NCI-H2227 treated with DMSO at 0.1 percent for 48 hours (cell line): ENCODE measurements at places on chromosomes 5 and 9.

DNA sequence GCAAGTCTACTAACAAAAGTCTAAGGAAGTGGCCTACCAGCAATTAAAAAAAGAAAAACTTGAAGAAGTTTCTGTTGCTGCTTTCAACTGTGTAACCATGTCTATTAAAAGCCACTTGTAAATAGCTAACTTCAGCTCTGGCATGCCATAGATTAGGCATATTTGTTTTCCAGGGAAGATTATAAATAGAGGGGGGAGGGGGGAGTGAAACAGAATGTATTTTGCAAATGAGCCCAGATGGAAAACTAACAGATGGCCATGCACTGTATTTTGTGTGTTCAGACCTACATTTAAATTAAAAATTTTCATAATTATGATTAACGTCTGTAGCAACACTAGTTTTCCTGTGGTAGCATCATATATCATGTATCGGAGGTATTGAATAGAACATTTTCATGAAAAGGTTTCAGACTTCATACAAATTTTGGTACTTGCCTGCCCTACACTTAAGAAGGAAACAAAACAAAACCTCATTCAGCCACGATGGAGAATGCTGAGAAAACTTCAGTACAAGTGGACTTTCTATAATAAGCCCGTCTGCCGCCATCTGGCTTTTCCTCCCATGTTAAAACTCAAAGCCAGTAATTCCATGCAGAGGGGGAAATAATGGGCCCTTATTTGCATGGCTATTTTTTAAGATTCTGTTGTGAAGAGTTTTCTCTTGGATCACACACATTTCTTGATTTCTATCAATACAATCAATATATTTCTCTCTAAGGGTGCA lies 220.4 kb upstream of the SMARCA2 start:
- no peak for DNase-seq

DNA sequence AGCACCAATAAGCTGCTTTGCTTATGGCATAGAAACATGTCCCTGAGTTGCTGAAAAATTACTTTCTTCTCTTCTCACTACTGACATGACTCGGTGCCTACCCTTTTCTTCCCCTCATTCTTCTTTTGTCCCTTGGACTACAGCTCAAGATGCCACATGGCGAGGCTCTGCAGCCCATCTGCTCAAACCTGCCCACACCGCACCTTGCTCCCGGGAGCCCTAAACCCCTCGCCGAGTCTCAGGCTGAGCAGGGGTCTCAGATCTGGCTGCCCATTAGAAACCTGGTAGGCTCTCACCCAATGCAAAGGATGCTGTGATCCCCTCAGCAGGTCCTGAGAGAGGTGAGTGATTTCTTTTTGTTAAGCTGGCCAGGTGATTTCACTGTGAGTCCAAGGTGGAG lies 251.7 kb upstream of the IRX1 start:
- no peak for DNase-seq

DNA sequence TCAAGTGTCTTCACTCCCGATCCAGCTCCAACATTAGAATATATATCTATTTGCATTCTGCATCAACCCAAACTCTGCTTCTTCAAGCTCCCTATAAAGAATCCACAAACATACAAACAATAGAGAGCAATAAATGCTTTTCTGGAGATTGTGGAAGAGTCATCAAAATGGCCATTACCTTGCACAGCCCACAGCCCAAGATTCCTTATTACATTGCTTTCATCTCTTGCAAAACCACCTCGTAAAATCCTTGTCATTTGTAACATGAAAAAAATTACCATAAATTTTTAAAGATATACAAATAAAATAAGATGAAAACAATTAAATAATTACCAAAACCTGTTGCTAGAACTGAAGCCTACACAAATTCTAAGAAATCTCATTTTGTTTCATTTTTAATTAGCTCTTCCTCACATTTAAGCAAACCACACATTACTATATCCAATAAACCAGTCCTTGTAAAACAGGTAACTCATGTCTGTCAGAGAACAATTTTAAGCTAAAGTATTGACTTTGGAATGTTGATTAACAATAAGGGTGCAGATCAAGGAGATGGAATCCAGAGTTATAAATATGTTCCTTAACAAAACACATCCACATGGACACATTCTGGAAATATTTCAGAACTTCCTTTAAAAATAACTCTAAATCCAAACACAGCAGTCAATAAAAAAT lies 7.1 kb downstream of the SPINK9 start:
- no peak for DNase-seq

DNA sequence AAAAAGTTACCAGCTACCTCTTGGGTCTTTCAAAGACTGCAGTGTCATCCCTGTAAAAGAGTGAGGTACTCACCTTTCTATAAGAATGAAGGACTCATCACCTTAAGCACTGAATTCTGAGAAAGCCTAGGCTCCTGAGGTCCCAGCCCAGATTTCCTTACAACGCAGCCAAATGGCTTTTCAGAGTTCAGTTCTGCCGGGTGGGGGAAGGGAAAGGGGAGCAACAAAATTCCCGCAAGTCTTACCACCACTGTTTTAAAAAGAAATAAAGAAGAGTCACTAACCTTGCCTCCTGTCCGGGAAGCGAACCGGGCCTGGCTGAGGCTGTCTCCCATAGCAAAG lies 373 bp downstream of the ADAMTS12 start:
- no peak for DNase-seq

- no peak for DNase-seq
Measured at GRCh38 chr5:163915481-163915961, 410.1 kb downstream of the MAT2B start.

GRCh38 chr9:127771570-127772189 lies 6.8 kb downstream of the SH2D3C start:
- DNase-seq, result no peak

DNA sequence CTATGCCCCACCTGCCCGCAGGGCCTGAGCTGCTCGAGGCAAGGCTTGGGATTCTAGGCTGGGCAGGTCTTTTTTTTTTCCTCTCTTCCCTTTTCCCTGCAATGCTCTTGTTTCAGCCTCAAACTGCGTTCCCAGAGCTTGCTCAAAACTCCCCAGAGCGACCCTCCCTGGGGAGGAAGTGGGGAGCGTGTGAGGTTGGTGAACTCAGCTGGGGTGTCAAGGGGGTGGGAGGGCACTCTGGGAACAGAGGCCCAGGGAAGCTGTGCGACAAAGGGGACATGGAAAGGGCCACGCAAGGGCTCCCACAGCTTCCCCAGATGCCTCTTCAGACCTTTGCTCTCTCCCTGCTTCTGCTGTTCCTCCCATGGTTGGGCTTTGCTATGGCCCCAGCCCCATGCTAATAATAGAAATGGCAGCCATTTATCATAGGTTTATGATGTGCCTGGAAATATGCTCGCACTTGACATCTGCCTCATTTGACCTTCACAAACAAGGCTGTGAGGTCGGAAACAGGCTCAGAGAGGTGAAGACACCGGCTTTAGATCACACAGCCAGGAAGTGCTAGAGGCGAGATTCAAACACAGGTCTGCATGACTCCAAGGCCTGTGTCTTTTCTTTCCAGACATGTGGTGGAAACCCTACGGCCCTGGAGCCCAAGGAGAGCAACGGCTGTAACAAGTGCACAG lies 40.9 kb upstream of the IL17B start:
- no peak for DNase-seq

- no peak for DNase-seq
Measured at GRCh38 chr9:133026426-133026825, 4.4 kb upstream of the GTF3C5 start.

GRCh38 chr9:115103746-115104477 lies 14.0 kb downstream of the TNC start:
- no peak for DNase-seq

- DNase-seq, result no peak
Measured at GRCh38 chr5:67494186-67494855, 297.7 kb upstream of the CD180 start.

DNA sequence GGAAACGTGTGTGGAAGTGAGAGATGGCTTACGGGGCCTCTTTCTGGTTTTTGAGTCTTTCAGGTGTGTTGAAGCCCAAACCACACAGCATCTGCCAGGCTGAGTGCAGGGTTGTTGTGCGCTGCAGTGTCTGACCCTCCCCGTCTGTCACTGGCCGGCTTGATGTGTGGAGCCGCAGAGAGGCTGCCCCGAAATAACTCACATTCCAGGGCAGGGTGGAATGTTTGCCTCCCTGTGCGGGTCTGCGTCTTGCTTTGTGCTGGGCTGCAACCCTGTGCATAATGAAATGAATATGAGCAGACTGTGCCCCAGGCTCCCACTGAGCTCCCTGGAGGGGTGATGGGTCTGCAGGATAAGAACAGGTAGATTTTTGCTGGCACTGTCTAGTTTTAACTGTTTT lies 9.9 kb upstream of the PLEKHG4B start:
- no peak for DNase-seq

- DNase-seq, result no peak
Measured at GRCh38 chr5:156221816-156222215, 105.1 kb upstream of the SGCD start.

GRCh38 chr9:124040935-124041816 lies 29.6 kb downstream of the LHX2 start:
- DNase-seq, result no peak

- no peak for DNase-seq
Measured at GRCh38 chr9:36855448-36856315, 178.4 kb downstream of the PAX5 start.

DNA sequence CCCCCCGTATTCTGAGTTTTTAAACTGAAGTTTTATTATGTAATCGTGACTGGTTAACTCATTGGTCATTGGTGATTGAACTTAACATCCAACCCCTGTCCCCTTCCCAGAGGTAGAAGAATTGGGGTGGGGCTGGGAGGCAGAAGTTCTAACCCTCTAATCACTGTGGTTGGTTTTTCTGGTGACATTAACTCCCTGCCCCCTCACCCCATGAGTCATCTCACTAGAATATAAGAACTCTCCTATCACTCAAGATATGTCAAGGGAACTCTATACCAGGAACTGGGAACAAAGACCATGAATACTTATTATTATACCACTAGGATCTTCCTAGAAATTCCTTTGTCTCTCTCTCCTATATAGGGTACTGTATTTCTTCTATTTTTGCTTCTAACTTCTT lies 52.3 kb upstream of the CAVIN4 start:
- no peak for DNase-seq

GRCh38 chr9:115680231-115680630 lies 473.4 kb upstream of the PAPPA start:
- no peak for DNase-seq

- DNase-seq, result no peak
Measured at GRCh38 chr5:68240202-68240601, 24.6 kb downstream of the PIK3R1 start.

DNA sequence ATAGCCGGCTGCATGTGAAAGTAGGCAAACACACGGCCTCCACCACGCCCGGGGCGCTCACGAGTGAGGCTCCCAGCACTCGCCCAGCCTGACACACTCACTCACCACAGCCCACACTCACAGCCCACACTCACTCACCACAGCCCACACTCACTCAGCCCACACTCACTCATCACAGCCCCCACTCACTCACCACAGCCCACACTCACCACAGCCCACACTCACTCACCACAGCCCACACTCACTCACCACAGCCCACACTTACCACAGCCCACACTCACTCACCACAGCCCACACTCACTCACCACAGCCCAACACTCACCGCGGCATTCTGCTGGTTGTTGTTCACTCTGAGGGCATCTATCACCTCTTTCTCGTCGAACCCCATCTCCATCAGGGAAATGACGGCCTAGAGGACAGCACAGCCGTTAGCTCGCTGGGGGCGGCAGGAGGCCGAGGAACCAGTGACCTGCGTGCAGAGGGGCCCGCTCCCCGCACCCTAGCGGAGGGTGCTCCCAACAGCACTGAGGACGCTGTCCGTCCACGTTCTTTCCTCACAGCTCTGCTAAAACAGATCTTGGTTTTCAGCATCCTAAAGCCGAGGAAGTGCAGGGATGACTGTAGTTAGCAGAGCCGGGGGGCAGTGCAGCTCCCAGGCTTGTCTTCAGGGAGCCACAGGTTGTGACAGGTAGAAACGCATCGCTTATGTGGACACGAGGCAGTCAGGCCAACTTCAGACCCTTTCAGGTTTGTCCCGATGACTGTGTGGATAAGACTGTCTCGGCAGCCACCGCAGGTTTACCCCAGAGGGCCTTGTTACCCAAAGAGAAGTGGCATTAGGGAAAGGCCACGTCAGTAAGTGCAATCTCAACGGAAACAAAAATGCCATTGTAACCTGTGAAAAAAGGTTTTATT lies 21.6 kb downstream of the UBAC1 start:
- no peak for DNase-seq

DNA sequence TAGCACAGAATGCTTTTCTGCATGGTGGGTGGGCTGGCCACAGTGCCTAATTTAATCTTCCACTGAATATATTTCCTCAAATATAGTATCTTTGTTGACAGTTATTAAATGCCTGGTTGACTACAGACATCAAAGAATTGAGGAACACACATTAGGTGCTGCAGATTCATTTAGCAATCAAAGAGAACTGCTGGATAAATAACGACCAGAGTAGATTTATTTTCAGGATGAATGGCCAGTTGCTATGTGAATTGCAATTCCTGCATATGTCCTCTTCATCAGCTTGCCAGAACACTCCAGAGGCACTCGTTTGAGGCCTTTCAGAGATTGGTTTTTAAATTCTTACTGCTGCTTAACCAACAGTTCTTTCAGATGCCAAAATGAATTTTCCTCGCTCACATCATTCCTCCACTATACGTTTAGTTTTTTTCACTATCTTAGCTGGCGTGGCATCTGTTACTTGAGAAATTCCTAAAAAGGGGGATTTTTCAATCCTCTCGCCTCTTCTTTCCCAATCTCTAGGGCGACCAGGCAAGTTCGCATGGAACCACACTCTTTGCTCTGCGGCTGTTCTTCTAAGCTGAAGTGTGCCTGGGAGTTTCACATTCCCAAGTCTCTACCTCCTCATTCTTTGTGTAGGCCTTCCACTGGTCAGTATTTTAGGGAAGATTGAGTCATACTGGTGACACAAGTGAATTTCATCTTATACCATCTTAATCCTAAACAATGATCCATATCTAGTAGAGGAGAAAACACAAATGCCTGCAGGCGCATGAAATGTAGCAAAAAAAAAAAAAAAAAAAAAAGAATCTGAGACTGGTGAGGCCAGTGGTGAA lies 237.1 kb upstream of the NMUR2 start:
- DNase-seq, result no peak

- DNase-seq, result no peak
Measured at GRCh38 chr9:116064970-116065369, 88.6 kb upstream of the PAPPA start.

DNA sequence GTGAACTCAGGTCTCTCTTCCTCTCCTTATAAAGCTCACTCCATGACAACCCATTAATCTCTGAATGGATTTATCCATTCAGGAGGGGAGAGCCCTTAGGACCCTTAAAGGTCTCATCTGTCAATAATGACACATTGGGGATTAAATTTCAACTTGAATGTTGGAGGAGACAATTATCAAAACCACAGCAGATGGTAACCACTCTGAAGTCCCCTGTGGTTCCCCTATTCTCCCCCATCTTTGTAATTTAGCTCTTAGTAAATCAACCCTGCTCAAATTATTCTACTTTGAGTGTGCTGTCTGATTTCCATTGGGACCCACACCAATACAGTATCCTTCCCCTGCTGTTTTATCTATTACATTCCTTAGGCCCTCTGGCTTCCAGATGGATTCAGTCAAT lies 72.0 kb upstream of the RAI14 start:
- no peak for DNase-seq
